ENCODE measurements at places on chromosomes 2 and 18. TPM values are rescaled to one million over a fixed set of nuclear protein-coding genes. Genes with fewer than 3 reads are reported as not detected.

AQP12B gene
- total RNA-seq, result not detected

DNA sequence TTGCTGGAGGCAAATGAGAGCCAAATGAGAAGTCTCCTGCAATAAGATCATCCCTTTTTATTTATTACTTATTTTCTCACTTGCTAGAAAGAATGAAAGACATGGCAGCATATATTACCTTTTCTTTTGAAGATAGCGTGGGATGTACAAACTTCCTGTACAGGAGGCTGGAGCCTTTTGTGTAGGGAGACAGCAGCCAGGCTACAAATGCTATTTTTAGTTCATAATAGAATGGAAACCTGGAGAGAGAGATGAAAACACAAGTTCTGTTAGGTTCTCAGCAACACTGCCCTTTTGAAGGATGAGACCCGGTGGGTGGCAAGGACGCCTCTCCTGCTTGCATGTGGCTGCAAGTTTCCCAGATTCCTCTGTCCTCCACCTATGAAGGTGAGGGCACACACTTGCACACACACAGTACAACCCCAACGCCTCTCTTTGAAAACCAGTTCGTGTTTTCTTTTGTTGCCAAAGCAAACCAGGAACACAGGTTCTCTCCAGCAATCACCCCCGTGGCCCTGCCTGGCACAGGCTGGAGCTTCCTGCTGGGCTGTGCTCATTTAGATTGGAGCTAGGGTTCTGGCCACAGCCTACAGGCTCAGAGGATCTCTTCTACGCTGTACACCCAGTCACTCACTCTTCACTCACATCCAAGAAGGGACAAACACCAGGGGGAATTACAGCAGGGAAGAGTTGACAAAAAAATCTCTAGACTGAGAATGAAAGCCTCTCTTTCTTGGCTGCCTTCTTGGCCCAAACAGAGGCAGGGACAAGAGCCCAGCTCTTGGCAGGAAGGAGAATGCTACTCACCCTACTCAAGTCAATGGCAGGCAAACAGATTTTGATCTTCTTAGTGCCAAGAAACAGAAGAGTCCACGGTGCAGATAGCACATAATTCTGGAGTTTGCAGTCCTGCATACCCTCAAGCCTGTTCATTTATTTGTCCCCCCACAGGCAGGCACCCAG lies 55.6 kb downstream of the MRPL35 start:
- peaks cover 13% of the 10 kb centered on the region for H3K27me3 ChIP-seq
- no peak overlapping the region for H3K4me3 ChIP-seq
- H3K36me3 ChIP-seq, result no peaks in the 10 kb centered on the region
- peaks cover 3% of the 10 kb centered on the region for H3K4me1 ChIP-seq

NTSR2 gene
- total RNA-seq, result not detected

DNA sequence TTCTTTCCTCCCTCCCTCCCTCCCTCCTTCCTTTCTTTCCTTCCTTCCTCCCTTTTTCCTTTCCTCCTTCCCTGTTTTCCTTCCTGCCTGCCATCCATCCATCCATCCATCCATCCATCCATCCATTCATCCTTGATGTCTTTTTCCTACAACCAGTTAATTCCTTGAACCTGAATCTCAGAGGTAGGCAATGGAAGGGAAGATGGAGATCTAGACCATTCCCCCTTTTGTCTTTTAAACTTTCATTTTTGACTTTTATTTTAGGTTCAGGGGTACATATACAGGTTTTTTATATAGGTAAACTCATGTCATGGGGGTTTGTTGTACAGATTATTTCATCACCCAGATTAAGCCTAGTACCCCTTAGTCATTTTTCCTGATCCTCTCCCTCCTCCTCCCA lies 97.4 kb downstream of the OSBPL6 start:
- peaks cover 17% of the 10 kb centered on the region for H3K4me1 ChIP-seq
- H3K27me3 ChIP-seq, result no peaks in the 10 kb centered on the region
- DNase-seq, result no peak
- no peak overlapping the region for H3K4me3 ChIP-seq
- H3K27ac ChIP-seq, result no peak overlapping the region

DNA sequence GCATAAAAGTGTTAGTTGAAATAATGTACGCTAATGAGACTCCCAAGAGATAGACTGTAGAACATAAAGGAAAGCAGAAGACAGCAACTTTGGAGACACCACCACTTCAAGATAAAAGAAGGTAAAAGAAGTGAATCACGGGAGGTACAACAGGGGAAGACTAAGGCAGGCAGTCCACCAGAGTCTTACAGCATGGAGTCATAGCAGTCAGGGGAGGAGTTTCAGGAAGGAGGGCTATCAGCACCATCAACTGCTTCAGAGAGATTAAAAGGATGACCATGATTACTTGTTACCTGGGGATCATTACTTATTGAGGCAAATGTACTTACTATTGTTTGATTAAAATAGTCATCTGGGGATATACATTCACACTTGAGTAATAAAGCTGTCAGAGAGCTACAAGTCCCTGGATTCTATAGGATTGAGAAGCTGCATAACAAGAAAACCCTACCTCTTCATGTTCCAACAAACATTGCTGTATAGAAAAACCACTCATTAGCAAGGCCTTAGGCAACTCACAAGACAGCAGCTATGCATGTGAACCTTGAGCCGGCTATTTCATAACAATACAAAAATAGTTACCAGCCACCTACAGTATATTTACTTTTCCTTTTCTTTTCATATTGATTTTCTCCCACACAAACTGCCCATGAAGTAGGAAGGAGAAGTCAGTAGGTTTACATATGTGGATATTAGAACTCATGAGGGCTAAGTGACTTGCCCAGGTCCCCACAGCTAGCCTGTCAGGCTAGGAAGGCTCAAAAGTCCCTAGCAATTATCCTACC lies 101.7 kb downstream of the PDE11A start:
- no peak overlapping the region for H3K27ac ChIP-seq
- no peaks in the 10 kb centered on the region for H3K27me3 ChIP-seq
- H3K4me3 ChIP-seq, result no peak overlapping the region

SLC16A14 gene
- 0.22 TPM for total RNA-seq

- no peaks in the 10 kb centered on the region for H3K4me1 ChIP-seq
- H3K27me3 ChIP-seq, result no peaks in the 10 kb centered on the region
- H3K36me3 ChIP-seq, result no peaks in the 10 kb centered on the region
- no peak overlapping the region for H3K27ac ChIP-seq
Measured at GRCh38 chr2:187890690-187891089, 336.5 kb upstream of the TFPI start.

MFSD2B gene
- 0.82 TPM for total RNA-seq

GRCh38 chr2:31945572-31945935 lies 65.3 kb downstream of the MEMO1 start:
- H3K27ac ChIP-seq, result no peak overlapping the region
- no peak overlapping the region for H3K4me3 ChIP-seq
- H3K4me1 ChIP-seq, result peaks cover 4% of the 10 kb centered on the region
- H3K27me3 ChIP-seq, result no peaks in the 10 kb centered on the region

- no peak overlapping the region for H3K4me3 ChIP-seq
- no peaks in the 10 kb centered on the region for H3K27me3 ChIP-seq
- H3K36me3 ChIP-seq, result no peaks in the 10 kb centered on the region
- H3K4me1 ChIP-seq, result no peaks in the 10 kb centered on the region
- no peak overlapping the region for H3K27ac ChIP-seq
Measured at GRCh38 chr2:80531319-80531718, 226.8 kb upstream of the LRRTM1 start.
